ENCODE measurements at places on chromosomes 4 and X. TPM values are rescaled to one million over a fixed set of nuclear protein-coding genes. Genes with fewer than 3 reads are reported as not detected.

The H2BW2 gene
- not detected for total RNA-seq

The SUPT20HL2 gene
- not detected for total RNA-seq

- no peak for DNase-seq
Observed at GRCh38 chr4:119624356-119624755, 4.2 kb downstream of the PDE5A start.

- no peak for DNase-seq
Observed at GRCh38 chrX:118717678-118718391, 9.6 kb upstream of the IL13RA1 start.

The MED12 gene
- total RNA-seq = 32.5 TPM

- DNase-seq = no peak
Observed at GRCh38 chrX:123818243-123818642, 41.6 kb upstream of the XIAP start.

DNA sequence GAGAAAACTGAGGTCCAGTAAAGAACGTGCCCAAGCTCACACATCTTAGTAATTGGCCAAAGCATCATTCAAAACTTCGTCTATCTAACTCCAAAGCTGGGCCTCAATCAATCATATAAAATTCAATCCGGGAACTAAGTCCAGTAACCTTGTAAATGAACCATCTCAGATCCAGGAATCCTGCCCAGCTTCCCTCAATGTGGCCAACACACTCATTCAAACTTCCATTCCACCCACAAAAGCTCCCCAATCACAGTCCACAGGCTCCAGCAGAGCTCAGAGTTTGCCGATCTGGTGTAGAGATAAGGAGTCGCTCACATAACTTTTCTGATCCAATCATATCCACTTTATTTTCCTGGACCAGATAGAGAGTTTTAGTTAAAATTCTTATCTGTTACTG is 144.8 kb downstream of the SPATA18 start:
- no peak for DNase-seq

DNA sequence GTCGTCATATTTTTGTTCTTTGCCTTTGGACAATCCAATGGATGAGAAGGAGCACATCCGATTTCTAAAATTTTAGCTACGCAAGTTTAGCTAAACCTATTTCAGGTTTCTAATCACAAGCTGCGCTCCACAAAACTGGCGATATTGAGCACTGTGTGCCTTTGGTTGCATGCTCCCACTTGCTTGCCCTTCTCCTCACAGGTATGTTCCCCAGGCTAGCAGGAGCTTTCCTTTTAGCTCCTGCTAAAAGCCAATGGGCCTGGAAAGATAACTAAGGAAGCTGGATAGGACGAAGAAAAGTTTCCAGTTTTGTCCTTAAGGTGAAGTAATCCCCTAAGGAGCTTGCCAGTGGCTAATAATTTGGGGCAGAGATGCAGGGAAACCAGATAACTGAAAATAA is 975.2 kb downstream of the FSTL5 start:
- no peak for DNase-seq

The PTPN13 gene
- total RNA-seq = 107 TPM

Data from lower leg skin (tissue), 4 donors.